ENCODE measurements at places on chromosomes 2 and 18.

DNA sequence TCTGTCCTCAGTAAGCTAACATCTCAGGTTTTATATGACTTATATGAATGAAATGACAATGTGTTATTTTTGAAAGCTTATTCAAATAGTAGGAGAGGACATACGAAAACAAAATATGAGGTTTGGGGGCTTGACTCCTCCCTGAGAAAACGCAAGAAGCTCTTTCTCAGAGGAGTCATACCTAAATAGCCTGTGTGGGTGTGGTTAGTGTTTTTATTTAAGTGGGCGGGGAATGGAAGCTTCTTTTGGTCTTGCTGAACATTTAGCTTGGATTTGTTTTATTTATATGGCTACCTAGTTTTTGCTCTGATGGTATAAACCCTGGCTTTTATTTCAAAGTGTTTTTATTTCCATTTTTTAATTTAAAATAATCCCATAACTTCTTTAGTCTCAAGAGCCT, 72.1 kb upstream of the DSG1 start:
- DNase-seq, result no peak

- DNase-seq, result no peak
Observed at GRCh38 chr18:35912332-35912731, 60.1 kb upstream of the RMP24 start.

DNA sequence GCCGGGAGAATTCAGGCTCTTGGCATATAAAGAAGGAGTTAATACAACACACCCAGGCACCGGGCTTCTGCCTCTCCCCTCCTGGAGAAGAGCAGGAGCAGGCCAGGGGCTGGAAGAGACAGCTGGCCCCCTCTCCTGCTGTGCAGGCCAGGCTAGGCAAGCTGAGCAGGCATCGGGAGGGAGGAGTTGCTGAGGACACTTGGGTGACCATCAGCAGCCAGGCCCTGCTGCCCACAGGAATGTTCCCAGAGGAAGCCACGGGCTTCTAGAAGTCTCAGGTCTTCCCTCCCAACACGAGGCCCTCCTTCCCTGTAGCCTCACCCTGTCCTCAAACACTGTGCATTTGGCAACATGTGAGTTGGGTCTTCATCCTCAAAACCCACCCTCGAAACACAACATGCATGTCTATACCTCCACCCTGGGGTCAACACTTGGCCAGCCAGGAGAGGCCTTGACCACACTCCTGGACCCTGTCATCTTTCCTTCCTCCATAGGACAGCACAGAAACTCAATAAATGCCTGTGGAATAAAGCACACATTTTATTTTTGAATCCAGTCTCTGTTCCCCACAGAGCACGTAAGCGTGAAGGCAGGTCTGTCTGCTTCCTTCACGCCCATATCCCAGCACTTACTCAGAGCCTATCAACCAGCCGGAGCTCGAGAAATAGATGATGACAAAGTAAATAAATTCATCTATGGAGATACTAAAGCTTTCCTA, 433.8 kb upstream of the ID2 start:
- no peak for DNase-seq

DNA sequence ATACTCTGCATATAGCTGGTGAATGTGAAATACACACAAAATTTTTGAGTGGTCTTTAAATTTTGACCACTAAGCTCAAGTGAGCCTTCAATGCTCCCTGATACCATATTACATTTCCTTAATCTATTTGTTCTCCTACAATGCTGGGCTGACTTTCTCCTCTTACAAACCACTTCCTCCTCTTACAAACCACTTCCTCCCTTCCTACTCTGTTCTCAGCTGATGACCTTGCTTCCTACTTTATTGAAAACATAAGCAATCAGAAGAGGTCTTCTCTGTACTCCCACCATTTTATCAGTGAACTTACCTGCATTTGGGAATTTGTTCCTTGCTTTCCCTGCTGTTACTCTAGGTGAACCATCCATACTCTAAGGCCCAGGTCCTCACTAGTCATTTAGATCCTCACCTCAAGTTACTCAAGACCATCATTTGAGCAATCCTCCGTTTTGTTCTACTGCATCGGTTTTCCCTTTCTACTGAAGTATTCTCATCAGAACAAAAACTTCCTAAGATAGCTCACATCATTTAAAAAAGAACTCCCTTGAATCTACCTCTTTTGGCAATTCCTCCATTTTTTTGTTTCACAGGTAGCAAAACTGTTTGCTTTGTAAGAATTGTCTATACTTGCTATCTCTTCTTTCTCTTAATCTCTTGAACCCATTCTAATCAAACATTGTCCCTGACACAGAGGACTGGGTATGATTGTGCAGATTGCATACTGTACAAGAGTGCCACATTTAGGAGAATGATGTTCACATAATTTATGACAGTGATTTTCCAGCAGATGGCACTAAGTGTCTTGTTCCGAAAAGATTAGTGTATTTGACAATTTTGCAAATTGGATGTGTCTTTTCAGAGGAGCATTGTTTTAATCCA, 96.5 kb downstream of the EPB41L5 start:
- DNase-seq, result no peak

DNA sequence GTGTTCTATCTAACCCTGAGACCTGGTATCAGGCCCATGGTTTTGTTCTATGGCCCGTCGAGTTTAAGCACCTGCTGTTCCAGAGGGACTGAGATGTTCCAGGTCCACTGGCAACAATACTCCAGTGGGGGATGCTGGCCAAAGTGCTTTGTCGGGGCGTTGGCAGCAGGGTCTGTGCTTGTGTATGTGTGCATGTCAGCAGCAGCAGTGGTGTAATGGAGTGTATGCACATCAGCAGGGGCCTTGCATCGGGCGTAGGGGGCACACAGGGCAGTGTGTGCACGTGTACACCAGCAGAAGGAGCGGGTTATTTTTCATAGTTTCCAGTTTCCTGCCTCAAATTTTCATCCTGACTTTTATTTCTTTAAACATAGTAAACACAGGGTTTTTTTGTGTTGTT, 37.8 kb upstream of the THUMPD2 start:
- no peak for DNase-seq

GRCh38 chr2:43106559-43107527, 119.6 kb downstream of the ZFP36L2 start:
- DNase-seq, result no peak

DNA sequence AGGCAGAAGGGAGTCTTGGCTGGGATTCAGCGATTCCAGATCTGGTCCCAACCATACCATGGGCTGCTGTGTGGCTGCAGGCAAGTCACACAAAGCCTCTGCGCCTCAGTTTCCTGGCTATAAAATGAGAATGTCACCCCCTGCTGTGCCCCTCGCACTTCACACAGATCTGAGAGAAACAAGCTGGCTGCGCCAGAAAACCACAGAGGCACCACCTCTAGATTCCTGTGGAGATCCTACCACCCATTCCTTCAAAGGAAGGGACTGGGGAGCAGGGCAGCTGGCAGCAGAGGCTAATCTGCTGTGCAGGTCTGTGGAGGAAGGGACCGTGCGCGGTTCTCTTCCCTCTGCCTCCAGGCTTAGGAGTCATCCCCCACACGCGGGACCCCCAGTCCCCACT, 19.8 kb downstream of the NEURL3 start:
- no peak for DNase-seq
